Progenitor cell of endocrine pancreas (in vitro differentiated cells): ENCODE measurements at places on chromosomes 7 and 10.

DNA sequence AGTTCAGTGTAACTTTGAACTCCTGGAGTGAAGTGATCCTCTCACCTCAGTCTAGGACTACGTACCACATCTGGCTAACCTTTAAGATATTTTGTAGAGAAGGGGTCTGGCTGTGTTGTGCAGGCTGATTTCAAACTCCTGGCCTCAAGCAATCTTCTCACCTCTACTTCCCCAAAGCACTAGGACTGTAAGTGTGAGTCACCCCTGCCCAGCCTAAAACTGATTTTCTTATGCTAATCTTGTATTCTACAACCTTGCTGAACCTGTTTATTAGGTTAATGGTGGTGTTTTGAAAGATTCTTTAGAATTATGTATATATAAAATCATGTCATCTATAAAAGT lies 58.0 kb downstream of the LCOR start:
- DNase-seq: no peak

DNA sequence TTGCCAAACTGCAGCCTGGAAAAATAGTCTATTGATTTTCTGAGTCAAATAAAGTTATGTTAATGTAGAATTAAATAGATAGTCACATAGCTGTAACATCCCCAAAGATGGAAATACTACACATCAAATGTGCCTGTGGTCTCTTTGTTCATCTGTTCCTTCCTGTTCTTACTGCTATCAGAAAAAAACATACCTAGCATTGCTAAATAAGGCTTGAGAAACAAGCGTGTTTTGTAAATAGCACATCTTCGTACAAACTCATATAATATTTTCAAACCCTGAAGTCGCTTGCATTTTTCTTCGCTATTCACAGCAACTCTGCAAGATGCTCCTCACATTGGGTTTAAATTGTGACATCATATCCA lies 116.1 kb downstream of the KLF6 start:
- no peak for DNase-seq

DNA sequence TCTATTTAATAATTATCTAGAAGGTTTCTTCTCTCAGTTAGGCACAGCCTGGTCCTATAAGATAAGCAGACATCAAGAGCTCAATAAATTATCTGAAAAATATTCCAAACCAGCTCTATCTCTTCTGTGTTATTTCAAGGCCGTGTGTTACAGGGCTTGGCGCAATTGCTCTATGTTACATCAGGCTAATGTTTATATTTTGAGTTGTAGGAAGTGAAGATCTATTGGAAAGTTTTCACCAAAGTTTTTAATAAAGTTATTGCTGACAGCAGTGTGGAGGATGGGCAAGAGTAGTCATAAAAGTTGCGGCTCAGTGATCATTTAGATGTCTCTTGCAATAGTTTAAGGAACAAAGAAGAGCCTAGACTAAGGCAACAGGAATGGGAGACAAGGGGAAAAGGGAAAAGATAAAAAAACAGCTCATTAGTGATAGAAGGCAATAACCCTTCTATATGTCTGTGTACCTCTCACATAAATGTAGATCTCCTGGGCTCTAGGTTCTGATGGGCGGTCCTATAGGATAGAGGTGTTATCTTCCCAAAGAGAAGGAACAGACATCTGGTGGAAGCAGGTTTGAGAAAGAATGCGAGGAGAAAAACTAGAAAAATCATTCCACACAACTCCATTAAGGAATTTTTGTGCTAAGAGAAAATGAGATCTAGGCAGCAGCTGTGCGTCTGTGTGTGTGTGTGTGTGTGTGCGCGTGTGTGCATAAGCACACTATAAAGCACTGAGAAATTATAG lies 5.9 kb upstream of the ANKRD7 start:
- no peak for DNase-seq

- no peak for DNase-seq
These were observed 40.7 kb upstream of the GJD4 start for GRCh38 chr10:35564341-35564968.

- DNase-seq: no peak
These were observed 88.9 kb downstream of the CHRM2 start for GRCh38 chr7:136957391-136957790.

DNA sequence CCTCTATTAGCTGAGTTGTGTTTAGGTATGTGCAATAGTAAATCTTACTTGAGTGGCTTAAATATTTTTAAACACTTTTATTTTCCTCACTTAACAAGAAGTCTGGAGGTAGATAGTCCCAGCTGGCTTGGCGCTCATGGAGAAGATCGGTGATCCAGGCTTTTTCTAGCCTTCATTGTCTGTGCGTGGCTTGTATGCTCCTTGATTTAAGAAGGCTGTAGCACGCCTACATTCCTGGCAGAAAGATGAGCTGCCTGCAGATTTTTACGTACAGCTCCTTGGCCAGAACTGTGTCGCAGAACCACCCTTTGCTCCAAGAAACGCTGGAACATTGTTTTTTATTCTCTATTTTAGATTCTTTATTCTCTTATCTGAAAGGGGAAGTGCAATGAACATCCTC lies 284.1 kb downstream of the KIF20B start:
- DNase-seq: no peak

DNA sequence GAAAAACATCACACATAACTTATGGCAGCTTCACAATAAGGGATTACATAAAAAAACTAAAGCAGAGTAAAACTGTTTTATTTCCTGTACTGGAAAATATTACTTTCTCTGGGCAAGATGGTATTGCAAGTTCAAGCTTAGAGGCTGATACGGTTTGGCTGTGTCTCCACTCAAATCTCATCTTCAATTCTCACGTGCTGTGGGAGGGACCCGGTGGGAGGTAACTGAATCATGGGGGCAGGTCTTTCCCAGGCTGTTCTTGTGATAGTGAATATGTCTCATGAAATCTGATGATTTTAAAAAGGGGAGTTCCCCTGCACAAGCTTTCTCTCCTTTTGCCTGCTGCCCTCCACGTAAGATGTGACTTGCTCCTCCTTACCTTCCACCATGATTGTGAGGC lies 5.1 kb upstream of the LRRC27 start:
- no peak for DNase-seq

DNA sequence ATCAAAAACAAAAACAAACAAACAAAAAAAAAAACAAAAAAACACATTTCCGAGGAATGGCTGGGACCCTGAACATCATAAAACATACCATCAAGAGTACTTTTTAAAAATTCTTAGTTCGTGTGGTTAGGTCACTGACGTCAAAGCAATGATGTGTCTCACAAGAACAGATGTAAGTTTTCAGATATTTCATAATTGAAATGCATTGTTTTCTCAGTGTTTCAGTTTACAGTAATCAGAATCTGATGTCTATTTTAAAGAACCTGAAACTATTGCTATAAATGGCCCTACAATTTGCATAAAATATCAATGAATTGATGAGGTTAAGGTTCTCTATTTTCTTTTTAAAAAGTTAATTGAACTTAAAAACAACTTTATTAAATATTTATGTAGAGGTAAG lies 103.7 kb upstream of the HGF start:
- DNase-seq: no peak

GRCh38 chr7:47000561-47000960 lies 581.4 kb downstream of the TNS3 start:
- DNase-seq: no peak

DNA sequence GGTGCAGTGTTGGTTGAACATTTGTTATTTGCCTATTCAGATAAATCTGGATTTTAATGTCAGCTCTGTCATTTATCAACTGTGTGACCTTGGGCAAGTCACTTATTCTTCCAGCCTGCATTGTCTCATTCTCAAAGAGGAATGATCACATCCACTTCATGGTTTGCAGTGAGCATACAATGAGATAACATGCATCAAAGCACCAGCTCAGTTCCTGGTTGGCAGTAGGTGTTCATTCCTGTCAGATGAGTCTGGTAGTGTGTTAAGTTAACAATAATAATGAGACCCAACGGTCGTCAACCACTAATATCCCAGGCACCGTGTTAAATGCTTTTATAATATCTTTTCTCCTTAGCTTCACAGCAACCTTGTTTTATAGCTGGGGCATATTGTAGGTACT lies 137.3 kb downstream of the SORCS3 start:
- no peak for DNase-seq

- DNase-seq: no peak
These were observed 115.4 kb upstream of the LRRN3 start for GRCh38 chr7:110975486-110975885.

DNA sequence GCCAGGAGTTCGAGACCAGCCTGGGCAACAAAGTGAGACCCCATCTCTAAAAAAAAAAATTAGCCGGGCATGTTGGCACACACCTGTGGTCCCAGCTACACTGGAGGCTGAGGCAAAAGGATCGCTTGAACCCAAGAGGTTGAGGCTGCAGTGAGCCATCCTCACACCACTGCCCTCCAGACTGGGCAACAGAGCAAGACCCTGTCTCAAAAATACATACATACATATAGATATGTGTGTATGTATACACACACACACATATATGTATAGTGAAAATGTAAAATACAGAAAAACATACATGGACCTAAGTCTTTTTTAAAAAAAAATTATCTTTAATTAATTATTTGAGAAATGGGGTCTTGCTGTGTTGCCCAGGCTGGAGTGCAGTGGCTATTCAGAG lies 5.5 kb downstream of the SMO start:
- no peak for DNase-seq

DNA sequence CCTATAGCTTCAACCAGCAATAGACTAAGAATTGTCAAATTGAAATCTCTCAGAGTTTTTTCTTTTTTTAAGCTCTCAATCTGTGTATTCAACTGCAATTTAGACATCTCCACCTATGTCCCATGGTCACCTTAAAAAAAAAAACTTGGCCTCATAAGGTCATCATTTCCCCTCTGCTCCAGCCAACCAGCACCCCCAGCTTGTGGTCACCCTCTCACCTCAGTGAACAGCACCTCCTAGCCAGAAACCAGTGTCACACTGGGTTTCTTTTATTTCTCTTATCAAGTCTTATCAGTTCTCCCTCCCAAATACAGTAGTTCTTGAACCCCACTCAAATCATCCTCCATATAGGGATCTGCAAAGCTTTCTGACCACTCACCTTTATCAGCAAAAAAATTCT lies 4.0 kb downstream of the ITGB1 start:
- no peak for DNase-seq

GRCh38 chr7:80890426-80891258 lies 28.2 kb downstream of the SEMA3C start:
- no peak for DNase-seq

GRCh38 chr7:22566176-22566575 lies 66.2 kb upstream of the STEAP1B start:
- no peak for DNase-seq

GRCh38 chr7:39133088-39133487 lies 155.4 kb downstream of the POU6F2 start:
- no peak for DNase-seq

DNA sequence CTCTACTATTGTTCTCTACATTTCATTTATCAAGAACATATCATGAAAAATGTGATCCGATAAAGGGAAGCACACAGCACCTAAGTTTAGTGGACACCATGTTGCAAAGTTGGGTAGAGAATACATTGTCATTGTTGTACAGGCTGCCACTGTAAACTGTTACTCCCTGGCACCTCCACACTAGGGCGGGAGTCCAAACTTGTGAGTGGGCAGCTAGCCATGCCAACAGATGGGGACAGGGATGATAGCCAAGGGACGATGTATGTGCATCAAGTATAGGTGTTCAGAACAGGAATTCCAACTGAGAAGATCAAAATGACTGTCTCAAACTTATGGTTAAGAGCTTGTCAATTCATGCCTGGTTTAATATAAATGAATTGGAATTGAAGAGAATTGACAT lies 31.1 kb upstream of the COMMD3 start:
- no peak for DNase-seq

DNA sequence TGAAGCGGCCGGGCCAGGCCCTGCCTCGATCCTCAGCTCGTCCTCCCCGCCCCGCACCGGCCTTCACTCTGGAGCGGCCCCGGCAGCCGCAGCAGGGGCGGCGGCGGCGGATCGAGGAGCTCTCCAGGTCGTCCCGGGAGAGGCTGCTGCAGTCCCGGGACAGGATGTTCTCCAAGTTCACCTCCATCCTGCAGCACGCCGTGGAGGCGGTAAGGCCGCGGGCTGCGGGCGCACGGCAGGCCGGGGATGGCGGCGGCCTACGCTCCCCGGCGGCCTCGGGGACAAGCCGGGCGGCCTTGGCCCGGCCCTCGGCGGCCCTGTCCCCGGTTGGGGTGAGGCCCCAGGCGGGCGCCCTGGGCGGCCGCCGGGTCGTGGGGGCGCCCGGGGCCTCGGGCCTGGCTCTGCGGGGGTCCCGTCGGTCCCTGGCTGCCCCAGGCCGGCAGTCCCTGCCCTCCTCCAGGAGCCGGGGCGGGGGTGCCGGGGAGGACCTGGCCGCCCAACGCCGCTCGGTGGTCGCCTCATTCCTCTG lies 399 bp downstream of the FHIP2A start:
- DNase-seq: no peak

DNA sequence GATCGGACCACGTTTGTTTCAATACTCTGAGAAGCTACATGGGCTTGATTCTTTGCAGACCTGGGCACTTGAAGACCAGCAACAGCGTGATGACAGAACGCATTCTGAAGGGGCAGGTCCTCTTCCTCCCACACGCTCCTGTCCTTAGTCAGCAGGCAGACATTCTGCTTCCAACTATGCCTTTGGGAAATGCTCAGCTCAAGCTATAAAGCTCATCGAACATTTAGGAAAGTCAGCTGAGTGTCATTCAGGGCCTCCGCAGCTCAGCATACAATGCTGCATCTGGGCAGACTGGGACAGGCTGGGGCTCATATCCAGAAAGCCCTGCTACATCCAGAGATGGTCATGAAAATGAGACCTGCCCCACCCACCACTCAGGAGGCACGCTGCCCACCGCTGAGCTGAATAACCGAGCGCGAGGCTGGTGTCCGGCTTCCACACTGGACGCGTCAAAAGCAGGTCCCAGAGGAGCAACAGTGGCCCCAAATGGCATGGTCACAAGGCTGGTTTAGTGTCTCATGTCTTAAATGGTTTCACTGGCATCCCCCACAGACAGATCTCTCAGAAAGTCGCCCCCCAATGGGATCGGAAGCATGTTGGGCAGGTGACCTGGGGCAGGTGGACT lies 274.0 kb downstream of the DNAJB6 start:
- DNase-seq: no peak

DNA sequence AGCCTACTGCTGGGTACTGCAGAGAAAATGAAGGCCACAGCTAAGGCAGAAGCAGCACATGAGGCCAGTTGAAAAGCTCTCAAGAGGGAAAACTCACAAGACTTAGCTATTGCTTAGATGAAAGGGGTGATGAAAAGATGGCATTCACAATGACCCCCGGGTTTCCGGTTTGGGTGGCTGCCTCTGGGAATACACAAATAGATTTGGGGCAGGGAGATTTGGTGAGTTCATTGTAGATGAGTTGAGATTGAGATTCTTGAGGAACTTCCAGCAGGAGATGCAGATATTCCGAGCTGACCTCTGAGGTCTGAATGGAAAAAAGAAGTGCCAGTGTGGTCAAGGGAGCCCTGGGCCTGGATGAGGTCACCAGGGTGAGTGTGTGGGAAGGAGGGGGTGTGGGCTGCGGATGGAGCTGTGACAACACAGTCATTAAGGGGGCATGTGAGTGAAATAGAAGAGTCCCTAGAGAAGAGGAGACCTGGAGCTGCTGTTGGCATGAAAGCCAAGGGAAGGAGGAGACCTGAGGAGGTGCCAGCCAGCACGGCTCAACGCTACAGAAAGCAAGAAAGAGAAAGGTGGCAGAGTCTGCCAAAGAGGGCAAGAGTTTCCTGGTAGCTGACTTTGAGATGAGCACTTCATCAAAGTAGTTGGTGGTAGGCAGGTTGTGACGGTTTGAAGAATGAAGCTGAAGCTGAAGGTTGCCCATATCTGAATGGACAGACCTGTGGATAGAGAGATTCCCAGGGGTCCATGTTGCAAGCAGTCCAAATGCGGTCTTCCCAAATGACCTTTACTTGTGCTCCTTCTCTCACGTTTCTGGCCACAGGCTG lies 43.7 kb downstream of the HIF1AN start:
- DNase-seq: no peak
